ENCODE measurements at places on chromosomes 1 and 21.

GRCh38 chr1:230772457-230773395, 25.5 kb downstream of the CAPN9 start:
- no peak for DNase-seq

DNA sequence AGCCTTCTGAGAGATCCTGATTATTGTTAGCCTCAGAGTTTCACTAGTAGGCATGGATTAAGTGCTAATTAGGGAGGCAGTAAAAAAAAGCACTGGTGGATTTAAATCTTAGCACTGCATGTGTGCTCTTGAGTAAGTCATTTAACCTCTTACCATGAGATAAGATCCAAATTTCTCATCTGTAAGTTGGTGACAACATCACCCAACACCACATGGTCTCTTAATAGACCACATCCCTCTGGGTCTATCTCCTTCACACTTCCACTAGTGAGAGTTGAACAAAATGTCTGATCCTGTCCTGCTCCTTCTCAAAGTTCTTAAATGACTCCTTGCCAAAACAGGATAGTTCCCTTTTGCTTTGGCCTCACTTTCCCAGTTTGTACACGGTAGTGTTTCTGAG, 29.5 kb upstream of the DMRTA2 start:
- DNase-seq = no peak

DNA sequence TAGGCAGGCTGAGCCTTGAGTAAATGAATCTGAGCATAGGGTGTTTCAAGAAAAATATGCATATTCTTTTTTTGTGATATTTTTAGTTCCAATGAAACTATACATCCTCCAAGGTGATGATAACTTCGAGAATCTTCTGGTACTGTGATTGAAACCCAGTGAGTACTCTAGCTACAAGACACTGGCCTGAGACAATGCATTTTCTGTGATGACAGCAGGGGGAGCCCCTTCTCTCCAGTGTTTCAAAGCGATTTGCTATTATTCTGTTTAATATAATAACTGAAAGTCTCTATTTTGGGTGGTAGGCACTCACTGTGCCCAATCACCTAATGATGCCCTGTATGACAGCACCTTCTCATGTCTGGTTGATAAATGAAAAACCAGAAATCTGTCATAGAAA, 12.1 kb downstream of the IRF2BP2 start:
- no peak for DNase-seq

DNA sequence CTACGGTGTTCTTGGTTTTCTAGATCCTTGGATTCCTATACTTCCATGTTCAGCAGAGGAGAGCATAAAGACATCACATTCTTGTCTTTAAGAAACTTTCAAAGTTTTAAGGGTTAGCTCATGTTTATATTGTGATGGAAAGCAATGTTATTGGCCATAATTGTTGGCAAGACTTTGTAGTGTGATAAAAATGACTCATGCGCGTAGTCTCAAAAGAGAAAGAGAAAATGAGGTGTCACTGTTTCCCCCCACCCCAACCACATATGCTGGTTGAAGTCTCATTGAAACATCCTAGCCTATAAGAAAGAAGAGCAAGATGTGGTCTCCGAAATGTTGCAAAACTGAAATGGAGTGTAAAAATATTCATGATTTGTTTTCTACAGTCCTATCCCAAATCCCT, 348.8 kb downstream of the PTBP2 start:
- no peak for DNase-seq

- no peak for DNase-seq
These were observed 39.7 kb downstream of the C21orf91 start for GRCh38 chr21:17779496-17779895.

- no peak for DNase-seq
These were observed 134.3 kb downstream of the MAP3K21 start for GRCh38 chr1:233461847-233462246.

DNA sequence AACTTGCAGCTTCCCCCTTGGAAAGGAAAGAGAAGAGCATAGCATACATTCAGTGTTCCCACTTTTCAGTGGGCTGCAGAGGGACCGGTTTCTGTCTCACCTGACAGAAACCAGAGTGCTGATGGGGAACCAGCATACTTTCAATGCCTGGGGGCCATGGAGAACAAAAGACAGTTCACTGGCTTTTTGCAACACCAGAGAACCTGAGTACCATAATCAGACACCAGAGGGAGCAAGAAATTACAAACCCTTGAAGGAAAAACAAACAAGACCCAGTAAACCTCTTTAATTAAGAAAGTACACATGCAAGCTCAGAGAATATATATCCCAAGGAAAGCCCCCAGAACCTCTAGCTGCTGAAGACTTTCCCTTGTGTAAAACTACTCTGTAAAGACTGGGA, 51.1 kb downstream of the CSMD2 start:
- no peak for DNase-seq

- no peak for DNase-seq
These were observed 48.2 kb downstream of the UBE2T start for GRCh38 chr1:202293569-202293968.

GRCh38 chr1:225882694-225883615, 775 bp upstream of the TMEM63A start:
- peak; percentile 14 for DNase-seq

DNA sequence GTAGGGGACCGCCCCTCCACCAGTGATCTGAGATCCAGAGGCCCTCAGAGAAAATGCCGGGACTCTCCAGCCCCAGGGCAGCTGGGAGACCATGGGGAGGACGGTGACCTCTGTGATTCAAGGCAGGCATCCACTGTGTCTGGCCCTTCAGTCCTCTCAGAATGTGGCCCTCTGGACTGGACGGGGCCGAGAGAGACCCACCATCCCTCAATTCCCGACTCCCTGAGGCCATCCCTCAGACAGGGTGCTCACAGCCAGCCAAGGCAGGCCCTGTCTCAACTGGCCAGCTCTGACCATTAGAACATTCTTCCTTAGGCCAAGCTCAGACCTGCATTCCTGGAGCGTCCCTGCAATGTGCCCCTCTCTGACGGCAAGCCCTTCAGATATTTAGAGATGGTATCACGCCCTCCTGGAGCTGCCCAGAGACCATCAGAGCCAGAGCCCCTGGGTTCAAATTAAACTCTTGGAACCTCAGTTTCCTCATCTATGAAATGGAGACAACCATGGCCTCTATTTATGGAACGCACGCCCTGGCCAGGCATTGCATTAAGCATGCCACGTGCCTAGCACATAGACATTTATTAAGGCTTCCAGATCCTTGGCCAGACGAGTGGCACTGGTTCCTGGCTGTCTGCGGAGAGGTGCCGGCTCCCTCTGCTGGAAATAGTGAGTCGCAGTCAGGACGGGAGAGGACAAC, 9.6 kb upstream of the EPS8L3 start:
- peak; percentile 70 for DNase-seq

- no peak for DNase-seq
These were observed 123.4 kb upstream of the COL6A1 start for GRCh38 chr21:45858180-45858579.

DNA sequence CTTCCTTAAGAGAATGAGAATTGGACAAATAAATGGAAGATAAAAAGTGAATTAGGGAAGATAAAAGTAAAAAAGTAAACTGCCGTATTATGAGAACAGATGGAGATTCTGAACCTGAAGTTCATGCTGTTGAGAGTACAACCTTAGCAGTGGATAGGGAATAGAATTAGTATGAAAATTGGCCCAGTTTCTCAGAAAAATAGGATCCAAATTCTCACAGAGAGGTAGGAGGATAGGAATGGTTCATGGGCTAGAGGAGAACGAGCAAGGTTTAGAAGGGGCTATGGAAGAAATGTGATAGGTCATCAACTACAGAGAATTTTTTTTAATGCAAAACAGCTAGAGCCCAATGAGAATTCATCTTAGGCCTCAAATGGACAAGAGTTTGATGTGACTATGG, 42.3 kb downstream of the COL24A1 start:
- no peak for DNase-seq

GRCh38 chr1:96240438-96240837, 481.1 kb upstream of the PTBP2 start:
- no peak for DNase-seq

GRCh38 chr1:204341380-204341779, 18.3 kb downstream of the PLEKHA6 start:
- no peak for DNase-seq

DNA sequence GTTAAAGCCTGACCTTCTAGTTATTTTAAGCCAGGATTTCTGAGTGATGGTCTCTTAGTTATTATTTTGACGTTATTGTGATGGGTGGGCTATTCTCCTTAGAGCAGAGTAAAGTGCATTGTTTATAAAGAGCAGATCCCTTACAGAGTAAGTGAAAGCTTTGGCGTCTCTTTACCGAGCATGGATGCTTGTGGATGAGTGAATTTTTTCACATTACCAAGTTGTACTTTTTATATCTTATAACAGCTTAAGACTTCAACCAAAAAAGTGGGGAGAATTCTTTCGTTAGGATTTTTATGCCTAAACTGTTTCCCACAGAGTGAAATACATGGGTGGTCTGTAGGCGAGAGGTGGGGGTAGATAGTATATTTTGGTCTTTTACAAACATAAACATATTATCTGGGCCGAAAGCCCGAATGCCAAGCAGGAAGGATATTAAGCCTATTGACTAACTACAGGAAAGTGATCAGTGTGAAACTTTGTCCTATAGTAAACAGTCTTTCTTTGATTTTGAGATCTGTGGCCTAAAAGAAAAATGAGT, 279.1 kb upstream of the C1orf105 start:
- no peak for DNase-seq

- DNase-seq = no peak
These were observed 101.9 kb downstream of the PRRX1 start for GRCh38 chr1:170765712-170766330.

DNA sequence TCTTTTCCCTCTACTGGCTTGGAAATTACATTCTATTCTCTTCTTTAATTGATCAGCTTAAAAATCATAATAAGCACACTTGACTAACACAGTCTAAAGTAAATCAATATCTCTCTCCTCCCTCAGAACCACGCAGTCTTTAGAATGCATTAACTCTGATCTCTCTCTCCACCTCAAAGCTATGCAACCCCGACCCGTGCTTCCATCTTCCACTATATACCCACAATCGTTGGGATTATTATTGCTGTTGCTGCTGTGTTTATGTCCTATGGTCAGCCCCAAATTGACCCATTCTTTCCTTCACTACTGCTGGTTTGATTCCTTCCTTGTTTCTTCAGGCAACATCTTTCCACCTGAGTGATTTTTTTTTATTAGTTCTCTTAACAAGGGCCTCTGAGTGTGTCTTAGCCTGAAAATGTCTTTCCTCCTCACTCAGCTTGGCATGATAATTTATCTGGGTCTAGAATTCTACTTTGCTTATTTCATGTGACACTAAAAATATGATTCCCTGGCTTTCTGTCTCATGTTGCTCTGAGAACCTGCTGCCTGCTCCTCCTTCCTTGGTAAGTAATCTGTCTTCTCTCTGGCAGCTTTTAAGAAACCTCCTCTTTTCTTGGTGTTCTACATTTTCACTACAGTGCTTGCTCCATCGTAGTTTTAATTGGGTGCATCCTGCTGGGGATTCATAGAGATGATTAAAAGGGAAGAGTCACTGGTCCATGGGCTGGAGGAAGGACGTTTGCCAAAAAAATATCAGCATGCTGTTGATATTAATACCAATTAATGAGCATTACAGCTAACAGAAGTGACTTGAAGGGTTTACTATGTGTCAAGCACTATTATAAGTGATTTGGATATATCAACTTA, 472.2 kb downstream of the MATN1 start:
- DNase-seq = no peak

DNA sequence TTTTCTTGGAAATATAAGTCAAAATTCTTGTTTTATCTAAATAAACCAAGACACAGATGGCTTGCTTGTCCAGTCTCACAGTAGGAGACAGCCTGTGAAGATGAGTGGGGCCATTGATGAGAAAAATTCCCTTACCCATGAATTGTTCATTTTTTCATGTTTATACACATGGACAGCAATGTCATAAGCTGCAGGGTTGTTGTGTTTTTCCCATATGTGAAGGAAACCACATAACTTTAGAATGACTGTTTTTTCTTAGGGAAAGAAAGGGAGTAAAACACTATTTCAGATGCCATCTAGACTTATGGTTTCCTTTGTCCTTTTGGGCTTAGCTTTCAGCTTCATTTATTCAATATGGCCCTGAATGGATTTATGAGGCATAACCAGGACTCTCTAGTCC, 622.5 kb upstream of the NR5A2 start:
- no peak for DNase-seq

DNA sequence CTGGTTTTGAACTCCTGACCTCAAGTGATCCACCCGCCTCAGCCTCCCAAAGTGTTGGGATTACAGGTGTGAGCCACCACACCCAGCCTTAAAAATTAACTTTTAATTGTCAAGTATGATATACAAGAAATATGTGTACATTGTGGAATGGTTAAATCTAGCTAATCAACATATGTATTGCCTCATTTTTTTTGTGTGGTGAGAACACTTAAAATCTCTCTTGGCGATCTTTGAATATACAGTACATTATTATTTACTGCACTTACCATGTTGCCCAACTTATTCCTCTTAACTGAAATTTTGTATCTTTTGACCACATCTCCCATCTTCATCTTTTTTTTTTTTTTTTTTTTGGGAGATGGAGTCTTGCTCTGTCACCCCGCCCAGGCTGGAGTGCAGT, 23.3 kb downstream of the THRAP3 start:
- DNase-seq = no peak

DNA sequence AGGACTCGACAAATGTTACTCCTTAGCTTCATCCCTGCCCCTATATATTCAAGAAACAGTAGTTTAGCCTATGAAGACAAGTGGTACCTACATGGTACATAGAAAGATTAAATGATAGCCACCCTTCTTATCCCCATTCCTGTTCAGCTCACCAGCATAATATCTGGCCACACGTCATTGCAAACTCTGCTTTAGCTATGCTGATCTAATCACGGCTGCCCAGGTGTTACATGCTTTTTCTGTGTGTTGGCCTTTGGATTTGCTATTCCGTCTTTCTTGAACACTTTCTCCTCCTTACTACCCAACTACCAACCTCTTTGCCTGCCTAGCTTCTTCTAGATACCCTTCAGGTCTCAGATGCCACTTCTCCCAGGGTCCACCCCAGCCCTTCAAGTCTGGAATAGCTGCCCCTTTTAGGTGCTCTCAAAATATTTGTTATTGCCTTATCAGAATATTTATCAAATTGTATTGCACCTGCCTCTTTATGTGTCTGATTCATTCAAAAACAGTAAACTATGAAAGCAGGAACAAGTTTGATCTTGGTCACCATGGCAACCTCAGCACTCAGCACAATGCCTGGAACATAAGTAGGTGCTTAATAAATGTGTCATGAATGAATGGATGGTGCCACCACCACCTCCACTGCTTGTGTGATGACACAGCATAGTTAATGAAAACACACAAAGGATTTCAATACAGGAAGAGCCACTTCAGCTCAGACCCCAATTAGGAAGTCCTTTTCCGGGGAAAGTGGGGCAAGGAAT, 11.4 kb upstream of the DNASE2B start:
- DNase-seq = no peak

DNA sequence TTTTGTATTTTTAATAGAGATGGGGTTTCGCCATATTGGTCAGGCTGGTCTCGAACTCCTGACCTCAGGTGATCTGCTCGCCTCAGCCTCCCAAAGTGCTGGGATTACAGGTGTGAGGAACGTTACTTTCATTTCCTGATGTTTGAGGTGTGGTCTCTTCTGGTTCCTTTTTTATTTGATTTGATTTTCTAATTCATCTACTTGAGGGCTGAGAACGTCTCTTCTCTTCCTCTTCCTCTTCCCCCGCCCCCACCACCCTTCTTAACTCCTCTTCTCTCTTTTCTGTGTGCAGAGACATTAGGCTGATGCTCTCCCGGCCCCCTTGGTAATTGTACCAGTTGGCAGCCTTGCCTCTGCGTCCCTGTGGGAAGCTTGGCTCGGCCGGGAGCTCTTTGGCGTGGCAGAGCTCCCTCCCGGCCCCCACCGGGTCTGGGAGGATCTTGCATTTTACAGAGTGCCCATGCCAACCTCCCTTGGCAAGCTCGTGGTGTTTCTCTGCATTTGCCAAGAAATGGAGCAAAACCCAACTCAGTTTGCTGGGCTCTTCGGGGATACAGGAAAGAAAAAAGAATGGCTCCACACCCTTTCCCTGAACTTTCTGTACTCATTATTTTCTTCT, 19.9 kb downstream of the CRYAA start:
- DNase-seq = no peak

Data from central memory CD4-positive, alpha-beta T cell (primary cell).